ENCODE measurements at places on chromosomes 3 and 15.

- DNase-seq, result no peak
Measured at GRCh38 chr3:181735911-181736310, 24.2 kb downstream of the SOX2 start.

DNA sequence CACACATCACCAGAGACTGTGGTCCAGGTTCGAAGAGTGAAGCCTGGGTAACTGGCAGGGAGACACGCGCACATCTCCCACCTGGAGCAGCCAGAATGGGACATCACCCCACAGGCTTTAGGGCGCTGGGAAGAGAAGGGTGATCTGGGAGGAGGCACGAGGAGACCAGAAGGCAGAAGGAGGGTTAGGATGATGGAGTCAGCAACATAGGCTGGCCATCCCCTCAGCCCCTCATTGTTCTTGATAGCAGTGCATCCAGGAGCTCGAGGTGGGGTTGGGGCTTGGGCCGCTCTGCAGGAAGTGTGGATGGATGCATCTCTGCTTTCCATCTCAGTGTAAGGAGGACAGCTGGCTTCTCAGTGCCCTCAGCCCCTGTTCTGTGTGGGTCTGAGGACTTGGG is 15.2 kb downstream of the PLA2G4F start:
- DNase-seq, result no peak

DNA sequence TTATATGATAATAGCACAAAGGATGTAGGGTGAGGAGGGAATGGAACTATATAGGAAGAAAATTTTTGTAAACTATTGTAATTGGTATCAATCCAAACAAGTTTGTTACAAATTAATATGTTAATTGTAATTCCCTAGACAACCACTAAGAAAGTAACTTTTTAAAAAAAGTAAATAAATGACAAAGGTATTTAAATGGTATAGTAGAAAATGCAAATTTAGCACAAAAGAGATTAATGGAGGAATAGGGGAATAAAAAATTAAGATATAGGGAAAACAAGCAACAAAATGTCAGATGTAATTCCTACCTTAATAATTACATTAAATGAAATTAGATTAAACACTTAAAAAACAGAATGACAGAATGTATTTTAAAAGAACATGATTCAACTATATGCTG is 60.3 kb downstream of the TIMP4 start:
- no peak for DNase-seq

DNA sequence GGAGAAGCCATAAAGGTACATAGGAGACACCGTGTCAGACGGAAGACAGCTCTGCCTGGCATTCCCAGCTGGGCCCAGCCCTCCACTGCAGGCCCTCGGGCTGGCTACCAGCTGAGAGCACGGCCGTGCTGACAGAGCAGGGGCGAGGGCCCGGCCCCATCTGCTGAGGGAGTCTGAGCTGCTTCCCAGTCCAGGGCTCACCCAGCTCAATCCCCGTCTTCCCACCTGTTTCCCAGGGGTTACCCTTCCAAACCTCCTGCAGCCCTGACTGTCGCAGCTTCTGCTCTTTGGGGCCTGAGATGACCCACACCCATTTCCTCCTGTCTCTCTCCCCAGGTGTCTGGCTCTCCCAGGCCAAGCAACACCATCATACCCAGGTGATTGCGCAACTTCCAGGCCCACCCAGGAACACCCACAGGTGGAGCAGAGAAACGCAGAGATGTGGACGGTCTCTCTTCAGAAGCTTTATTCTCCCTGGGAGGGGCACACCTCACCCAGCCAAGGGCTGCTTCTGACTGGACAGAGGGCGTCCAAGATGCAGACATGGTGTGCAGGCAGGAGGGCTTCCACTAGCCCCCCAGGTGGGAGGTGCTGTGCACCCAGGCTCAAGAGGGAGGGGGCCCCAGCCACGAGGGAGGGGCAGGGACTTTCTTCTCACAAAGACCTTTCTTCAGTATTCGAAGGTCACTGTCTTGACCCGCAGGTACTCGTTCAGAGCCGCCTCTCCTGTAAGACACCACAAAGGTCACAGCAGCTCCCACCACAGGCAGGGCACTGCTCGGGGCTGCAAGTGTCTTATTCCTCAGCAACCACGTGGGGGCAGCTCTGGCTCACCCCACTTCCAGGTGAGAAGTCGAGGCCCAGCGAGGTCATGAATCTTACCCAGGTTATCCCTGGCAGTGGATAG is 19.4 kb upstream of the SLC41A3 start:
- no peak for DNase-seq

GRCh38 chr3:100216713-100217112 is 44.1 kb upstream of the TBC1D23 start:
- DNase-seq, result no peak

DNA sequence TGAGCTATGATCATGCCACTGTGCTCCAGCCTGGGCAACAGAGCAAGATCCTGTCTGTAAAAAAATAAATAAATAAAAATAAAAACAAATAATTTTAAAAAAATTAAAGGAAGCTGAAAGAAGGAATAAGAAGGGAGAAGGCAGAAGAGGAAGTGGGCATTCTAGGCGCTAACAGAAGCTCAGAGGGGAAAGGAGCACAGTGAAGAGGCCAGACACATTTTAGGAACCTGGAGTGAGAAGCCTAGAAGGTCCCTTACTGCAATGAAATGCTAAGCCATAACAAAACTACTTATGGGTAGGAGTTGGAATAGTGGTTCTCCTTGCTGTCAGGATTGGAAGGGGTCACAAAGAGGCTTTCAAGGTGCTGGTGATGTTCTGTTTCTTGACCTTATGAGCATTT is 64.0 kb downstream of the ITGB5 start:
- DNase-seq, result no peak

GRCh38 chr15:75801859-75802593 is 41.2 kb upstream of the UBE2Q2 start:
- DNase-seq, result peak; percentile 72

- no peak for DNase-seq
Measured at GRCh38 chr15:47900751-47901150, 183.4 kb downstream of the SEMA6D start.

GRCh38 chr3:31968927-31969418 is 12.1 kb downstream of the OSBPL10 start:
- DNase-seq, result no peak

DNA sequence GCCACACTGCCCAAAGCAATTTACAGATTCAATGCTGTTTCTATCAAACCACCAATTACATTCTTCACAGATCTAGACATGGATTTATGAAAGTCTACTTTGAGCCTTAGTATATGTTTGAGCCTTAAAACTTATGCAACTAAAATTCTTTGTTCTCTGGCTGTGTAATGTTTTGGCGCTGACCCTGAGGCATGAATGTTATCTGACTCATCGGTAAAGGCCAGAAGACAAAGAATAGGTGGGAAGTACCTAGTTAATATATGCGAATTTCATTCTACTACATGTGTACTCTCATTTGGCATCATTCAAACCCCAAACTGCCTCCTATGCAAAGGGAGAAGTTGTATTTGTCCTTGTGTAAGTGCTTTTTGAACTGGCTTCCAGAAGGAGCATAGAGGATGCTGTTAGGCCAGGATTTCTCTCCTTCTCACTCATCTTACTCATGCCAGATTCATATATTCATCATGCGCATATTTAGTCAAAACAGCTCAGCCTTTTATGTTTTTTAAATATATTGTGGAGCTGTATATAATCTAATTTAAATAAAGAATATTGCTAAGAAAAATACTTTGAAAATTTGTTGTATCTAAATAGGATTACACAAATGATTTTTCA is 204.2 kb downstream of the NFKBIZ start:
- no peak for DNase-seq

All from stimulated activated CD4-positive, alpha-beta T cell treated with anti-CD3 and anti-CD28 coated beads, Interleukin-12 subunit alpha, Interleukin-12 subunit beta, amount 100 ng/mL, for 4 hours (primary cell).